Cerebellum (tissue), 4 donors: ENCODE measurements at places on chromosomes 7 and 10.

DNA sequence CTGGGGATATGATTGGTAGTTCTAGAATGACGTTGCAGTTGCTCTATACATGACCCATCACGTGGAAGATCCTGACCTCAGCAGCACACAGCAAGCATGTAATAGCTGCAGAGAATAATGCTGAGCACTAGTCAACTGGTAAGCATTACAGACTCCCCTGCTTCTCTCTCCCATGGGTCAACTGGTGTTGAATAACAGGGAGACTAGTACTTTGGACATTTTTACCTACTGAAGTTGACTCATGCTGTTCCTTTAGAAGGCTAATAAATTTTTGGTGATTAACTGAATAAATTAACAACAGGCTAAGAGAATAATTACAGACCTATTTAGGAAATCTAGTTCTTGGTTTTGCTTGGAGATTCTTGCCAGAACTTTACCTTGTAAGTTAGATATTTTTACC lies 234.1 kb downstream of the AUTS2 start:
- no peak for DNase-seq

- no peak for DNase-seq
Observed at GRCh38 chr7:2045559-2046405, 187.0 kb downstream of the MAD1L1 start.

DNA sequence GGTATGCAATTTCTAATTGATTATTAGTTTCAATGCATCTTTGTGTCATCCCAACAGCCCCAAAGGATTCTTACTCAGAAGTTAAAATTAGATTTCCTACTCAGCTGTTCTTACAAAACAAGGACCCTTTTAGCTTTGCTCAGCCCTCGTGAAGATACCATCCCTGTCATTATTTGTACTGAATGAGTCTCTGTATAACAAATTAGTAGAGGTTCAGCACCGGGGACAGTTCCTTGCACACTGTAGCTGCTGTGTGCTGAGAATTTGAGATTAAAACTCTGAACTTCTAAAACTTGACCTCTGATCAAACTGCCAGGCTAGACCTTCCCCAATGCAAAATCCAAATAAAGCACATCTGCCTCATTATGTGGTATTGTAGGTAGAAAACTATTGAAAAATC lies 299.1 kb downstream of the LHFPL3 start:
- no peak for DNase-seq

DNA sequence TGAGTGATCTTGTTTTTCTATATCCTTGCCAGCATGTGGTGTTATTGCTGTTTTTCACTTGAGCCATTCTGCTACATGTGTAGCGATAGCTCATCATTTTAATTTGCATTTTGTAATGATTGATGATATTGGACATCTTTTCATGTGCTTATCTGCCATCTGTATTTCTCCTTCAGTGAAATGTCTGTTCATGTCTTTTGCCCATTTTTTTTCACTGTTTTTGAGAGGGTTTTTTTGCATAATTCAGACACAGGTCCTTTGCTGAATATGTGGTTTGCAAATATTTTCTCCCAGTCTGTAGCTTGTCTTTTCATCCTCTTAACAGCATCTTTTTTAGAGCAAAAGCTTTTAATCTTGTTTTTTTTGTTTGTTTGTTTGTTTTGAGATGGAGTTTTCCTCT lies 3.7 kb upstream of the PMPCB start:
- DNase-seq, result no peak

DNA sequence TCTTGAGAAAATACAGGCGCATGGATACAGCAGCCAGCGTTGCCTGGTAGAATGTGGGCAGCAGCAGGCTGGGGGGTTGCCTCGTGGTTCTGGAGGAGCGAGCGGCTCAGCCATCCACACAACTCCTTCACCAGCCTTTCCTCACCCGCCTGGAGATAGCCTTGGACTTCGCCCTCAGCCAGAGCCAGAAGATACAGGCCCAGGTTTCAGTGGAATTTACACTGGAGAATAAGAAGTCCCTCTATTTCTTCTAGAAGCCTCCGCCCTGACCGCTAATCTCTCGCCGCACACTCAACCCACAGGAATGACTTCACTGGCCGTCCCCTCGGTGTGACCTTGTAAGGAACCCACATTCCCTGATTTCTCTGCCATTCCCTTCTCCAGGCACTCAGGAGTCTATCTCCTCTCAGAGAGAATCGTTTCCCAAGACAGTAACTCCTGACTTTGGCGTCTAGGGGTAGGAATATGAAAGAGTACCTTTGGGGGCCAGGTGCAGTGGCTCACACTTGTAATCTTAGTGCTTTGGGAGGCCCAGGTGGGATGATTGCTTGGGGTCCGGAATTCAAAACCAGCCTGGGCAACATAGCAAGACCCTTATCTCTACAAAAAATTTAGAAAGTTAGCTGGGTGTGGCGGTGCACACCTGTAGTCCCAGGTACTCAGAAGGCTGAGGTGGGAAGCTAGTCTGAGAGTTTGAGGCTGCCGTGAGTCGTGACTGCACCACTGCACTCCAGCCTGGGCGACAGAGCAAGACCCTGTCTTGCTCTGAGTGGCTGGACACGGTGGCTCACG lies 52.0 kb upstream of the ECHDC3 start:
- DNase-seq, result no peak

GRCh38 chr10:127532659-127533058 lies 16.4 kb upstream of the NPS start:
- no peak for DNase-seq

- no peak for DNase-seq
Observed at GRCh38 chr7:153036396-153037063, 277.0 kb downstream of the ACTR3B start.

- no peak for DNase-seq
Observed at GRCh38 chr10:75430000-75430763, 1.2 kb upstream of the LRMDA start.

- DNase-seq, result no peak
Observed at GRCh38 chr7:45700556-45700955, 126.4 kb downstream of the ADCY1 start.

DNA sequence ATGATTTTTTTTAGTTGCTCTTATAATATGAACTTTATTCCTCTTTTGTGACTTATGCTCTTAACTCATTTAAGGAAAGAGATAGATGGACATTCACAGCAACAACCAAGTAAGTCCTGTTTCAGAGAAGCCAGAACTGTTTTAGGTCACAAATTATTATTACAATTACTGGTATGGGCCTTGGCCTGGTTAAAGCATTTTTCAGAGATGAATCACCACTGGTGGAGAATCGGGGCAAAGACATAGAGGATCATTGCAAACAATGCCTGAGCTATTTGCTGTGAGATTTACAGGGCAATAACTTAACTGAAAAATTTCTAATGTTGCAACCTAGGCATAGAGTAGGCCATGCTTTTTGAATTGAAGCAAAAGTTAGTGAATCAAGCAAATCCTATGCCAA lies 138.0 kb upstream of the YAE1 start:
- DNase-seq, result no peak

GRCh38 chr7:46600340-46600739 lies 679.3 kb upstream of the IGFBP3 start:
- no peak for DNase-seq

DNA sequence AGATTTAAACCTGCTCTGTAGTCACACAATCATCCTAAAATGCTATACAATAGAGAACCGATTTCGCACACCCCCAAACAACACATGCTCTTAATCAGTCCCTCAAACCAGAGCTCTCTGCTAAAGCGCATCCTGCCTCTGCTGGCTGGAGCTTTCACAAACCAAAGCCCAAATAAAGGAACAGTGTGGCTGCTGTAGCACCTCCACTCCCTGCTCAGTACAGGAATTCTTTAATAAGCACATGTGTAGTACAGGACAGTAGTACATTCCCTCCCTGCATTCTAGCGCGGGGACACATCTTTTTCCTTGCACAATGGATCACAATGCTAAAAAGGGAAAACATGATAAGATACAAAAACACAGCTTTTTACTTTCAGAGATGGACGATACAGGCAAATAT lies 684.6 kb downstream of the MAGI2 start:
- peak; percentile 16 for DNase-seq

DNA sequence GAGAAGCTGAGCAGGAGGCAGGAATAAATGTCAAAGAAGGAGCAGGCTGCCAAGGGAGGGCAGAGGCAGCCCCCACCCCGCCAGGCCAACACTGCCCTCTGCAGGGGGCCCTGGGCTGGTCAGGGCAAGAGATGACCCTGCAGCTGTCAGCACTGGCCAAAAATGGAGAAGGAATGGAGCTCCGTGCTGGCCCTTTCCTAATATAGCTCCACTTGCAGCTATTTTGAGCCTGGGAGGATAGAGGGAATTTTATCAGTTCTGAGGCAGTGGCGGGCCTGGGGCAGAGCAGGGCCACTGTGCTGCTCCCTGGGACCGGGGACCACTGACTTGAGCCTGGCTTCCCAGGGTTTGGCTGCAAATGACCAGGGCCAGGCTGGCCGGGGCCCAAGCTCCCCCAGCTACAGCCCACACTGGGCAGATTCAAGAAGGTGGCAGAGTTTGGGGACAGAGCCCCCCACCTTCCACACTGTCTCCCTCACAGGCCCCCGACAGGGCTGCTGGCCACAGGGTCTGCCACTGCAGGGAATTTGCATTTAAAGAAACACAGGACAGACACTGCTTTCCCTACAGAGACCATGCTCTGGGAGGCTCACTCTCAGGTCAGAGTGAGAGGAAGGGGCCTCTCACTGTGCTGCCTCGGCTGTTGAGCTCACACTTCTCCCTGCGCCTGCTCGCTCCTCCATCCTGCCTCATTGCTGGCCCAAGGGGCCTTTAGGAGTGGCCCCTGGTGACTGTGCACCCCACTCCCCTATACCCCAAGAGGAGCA lies 16.2 kb downstream of the LDB3 start:
- no peak for DNase-seq

- DNase-seq, result no peak
Observed at GRCh38 chr7:94739180-94739579, 83.2 kb upstream of the SGCE start.

- no peak for DNase-seq
Observed at GRCh38 chr10:121134711-121135110, 283.5 kb downstream of the WDR11 start.

DNA sequence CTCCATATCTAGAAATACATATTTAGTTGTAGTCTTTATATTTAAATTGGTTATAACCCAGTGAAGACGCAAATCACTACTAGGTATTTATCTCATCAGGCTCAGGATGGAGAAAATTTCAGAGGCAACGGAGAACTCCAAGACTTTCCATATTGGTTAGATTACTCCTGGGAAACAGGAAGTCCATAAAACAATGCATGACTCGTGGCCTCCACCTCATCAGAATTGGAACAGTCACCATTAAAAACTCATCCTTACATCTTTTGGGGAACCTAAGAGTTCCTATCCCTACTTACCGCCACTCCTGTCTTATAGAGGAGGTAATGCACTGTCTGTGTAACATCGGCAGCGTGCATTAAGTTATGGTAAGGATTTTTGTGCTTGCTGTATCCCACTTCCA lies 177.6 kb downstream of the PPP1R17 start:
- DNase-seq, result no peak

DNA sequence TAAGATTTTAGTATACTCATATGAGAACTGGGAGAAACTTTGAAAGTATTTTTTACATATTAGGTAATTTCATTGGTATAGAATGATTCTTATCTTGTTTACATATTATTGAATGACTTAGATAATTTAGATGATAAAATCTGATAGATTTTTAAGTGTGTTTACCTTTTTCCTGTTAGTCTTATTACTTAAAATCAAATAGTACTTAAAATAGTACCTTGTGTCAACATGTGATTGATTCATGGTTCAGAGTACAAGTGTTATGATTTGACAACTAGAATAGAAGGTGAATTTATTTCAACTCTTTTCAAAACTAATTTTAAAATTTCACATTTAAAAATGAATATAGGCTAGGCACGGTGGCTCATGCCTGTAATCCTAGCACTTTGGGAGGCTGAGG lies 4.1 kb downstream of the MKLN1 start:
- no peak for DNase-seq

- no peak for DNase-seq
Observed at GRCh38 chr7:115883629-115884028, 146.9 kb downstream of the TFEC start.

GRCh38 chr10:3122486-3123205 lies 49.9 kb downstream of the PITRM1 start:
- DNase-seq, result no peak

GRCh38 chr7:20777377-20778062 lies 9.2 kb downstream of the SP8 start:
- no peak for DNase-seq

DNA sequence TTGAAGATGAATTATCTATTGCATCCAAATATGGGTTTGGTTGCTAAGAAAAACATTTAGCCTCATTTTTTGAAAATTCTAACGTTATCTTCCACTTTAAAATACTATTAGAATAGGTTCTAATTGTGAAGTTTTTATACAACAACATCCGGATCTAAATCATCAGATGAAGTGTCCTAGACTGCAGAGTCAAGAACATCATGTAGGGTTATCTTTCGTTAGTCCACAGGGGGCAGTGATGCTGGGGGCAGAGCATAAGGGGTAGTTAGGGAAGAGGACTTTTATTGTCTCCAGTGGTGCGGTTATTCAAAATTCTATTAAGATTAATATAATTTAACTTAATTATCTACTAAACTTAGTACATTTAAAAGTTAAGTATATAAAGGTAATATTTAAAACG lies 990.6 kb upstream of the PHF14 start:
- no peak for DNase-seq

- no peak for DNase-seq
Observed at GRCh38 chr7:67781841-67782240, 785.2 kb downstream of the TYW1 start.

DNA sequence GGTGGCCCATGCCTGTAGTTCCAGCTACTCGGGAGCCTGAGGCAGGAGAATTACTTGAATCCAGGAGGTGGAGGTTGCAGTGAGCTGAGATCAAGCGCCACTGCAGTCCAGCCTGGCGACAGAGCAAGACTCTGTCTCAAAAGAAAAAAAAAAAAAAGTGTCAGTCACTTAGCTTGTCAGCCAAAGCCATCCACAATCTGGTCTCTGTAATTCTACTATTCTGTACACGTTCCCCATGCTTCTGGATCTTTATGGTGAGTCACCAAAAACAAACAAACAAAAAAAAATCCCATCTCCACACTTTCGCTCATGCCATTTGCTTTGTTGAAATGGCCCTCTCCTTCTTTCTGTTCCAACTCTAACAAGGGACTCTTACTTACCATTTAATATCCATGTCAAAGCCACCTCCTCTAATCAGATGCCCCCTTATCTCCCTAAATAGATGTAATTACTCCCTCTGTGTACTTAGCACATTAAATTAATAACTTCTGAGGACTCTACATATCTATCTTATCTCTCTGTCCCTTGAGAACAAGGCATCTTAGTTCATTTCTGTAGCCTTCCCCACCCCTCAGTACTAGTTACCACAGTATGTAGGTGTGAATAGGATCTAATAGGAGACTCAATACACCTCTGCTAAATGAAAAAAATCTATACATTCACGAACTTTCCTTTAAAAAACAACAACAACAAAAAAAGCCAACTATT lies 128.4 kb downstream of the ELMO1 start:
- DNase-seq, result no peak
